ENCODE measurements at places on chromosomes 3 and 15. TPM values are rescaled to one million over a fixed set of nuclear protein-coding genes. Genes with fewer than 3 reads are reported as not detected.

THAP10 gene
- total RNA-seq, result 5.6 TPM

PARP14 gene
- total RNA-seq, result 17.9 TPM

KLHL6 gene
- not detected for total RNA-seq

CYP19A1 gene
- total RNA-seq, result 0.69 TPM

SCAMP5 gene
- total RNA-seq, result 3.4 TPM

TLR9 gene
- total RNA-seq, result not detected

HES1 gene
- total RNA-seq, result 17.7 TPM

ITGB5 gene
- total RNA-seq, result 115 TPM

AEN gene
- total RNA-seq, result 33.5 TPM

GOLGA6L6 gene
- total RNA-seq, result not detected

TMC3 gene
- total RNA-seq, result not detected

ARNT2 gene
- total RNA-seq, result 7.4 TPM

KBTBD8 gene
- 4.9 TPM for total RNA-seq

LYZL4 gene
- not detected for total RNA-seq

PAQR9 gene
- 2.5 TPM for total RNA-seq

ACP3 gene
- not detected for total RNA-seq

OXTR gene
- total RNA-seq, result 0.03 TPM

GOLGA6D gene
- total RNA-seq, result not detected

MNS1 gene
- total RNA-seq, result 10.9 TPM

GOLGA6L24 gene
- not detected for total RNA-seq

PP2D1 gene
- total RNA-seq, result not detected

SYNPR gene
- not detected for total RNA-seq

CCDC54 gene
- total RNA-seq, result not detected

SAMD7 gene
- total RNA-seq, result not detected

PSTPIP1 gene
- not detected for total RNA-seq

LRRC15 gene
- total RNA-seq, result 0.07 TPM

GPR149 gene
- not detected for total RNA-seq

GPR156 gene
- total RNA-seq, result 0.91 TPM

ITPKA gene
- 1.4 TPM for total RNA-seq

FANCI gene
- 34.4 TPM for total RNA-seq

LRRC57 gene
- total RNA-seq, result 5.8 TPM

TTBK2 gene
- 2.4 TPM for total RNA-seq

NOX5 gene
- not detected for total RNA-seq

IMPG2 gene
- under 0.01 TPM for total RNA-seq

QARS1 gene
- total RNA-seq, result 152 TPM

P2RY1 gene
- not detected for total RNA-seq

SH2D7 gene
- total RNA-seq, result not detected

SLC9A9 gene
- 0.20 TPM for total RNA-seq

ANKUB1 gene
- total RNA-seq, result not detected

LAMB2 gene
- 32.7 TPM for total RNA-seq

COL6A5 gene
- not detected for total RNA-seq

LIPC gene
- total RNA-seq, result not detected

SKOR1 gene
- total RNA-seq, result not detected

SLC6A11 gene
- total RNA-seq, result 0.95 TPM

CCDC39 gene
- not detected for total RNA-seq

KIF15 gene
- 18.1 TPM for total RNA-seq

PDIA5 gene
- 40.4 TPM for total RNA-seq

GREM1 gene
- total RNA-seq, result 30.7 TPM

C3orf20 gene
- total RNA-seq, result 0.03 TPM

B3GNT5 gene
- total RNA-seq, result 0.36 TPM

ACTC1 gene
- total RNA-seq, result not detected

EOGT gene
- 10.8 TPM for total RNA-seq

FEM1B gene
- total RNA-seq, result 35.2 TPM

NR1I2 gene
- total RNA-seq, result not detected

AMIGO3 gene
- total RNA-seq, result not detected
